ENCODE measurements at places on chromosomes 13 and 19.

DNA sequence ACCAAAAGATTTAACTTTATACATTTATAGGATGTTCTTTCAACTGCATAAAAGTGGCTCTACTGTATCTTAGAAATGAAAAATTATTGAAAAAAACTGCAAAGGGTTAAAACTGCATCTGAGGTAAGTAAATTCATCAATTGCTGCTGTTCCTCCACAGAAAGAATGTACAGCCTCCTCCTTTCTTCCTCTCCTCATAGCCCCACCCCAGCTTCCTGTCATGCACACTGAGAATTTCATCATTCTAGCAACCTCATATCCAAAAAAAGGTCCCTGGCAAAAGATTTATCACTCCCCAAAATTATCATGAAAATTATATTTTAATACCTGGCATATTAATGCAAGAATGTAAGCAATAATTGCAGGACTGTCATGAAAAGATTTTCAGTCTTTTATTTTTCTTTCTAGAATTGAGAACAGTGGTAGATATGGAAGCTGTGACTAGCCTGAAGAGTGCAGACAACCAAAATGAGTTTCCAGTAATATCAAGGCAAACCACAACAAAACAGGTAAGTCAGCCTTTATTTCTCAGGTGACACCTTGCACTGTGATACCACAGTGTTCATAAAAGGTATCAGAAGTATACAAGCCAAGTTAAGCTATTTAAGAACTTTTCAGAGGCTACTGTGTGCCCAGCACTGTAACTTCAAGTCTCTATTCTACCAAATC, 110.8 kb downstream of the SUCLA2 start:
- H3K4me3 ChIP-seq, result peak overlapping the region; percentile 29
- H3K27me3 ChIP-seq, result no peaks in the 10 kb centered on the region
- peak overlapping the region; percentile 82 for H3K27ac ChIP-seq
- peaks cover 8% of the 10 kb centered on the region for H3K4me1 ChIP-seq

DNA sequence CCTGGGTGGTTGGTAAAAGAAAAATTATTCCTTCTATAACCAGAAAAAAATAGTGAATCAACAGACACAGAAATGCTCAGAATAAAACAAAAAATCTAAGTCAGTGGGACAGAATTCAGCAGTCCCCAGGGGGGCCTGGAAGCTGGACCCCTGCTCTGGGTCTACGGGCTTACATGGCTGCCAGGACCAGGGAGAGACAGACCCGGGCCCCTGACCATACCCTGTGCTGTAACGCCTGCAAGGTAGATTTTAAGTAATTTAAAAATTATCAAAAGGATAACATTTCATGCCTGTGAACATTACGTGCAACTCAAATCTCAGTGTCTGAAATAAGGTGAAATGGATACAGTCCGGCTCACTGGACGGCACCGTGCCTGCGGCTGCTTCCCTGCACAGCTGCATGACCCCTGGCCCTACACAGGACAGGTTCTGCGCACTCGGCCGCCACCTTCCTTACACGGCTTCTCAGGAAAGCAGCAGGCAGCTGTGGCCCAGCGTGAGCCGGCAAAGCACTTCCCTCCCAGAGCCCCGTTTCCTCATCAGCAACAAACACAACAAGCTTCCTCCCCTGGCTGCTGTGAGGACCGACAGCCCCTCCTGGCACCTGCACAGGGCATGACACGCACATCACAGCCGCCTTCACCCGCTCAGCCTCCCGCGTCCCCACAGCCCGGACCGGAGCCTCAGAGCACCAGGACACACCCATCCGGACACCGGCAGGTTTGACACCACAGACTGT, 22.2 kb downstream of the RASA3 start:
- peak overlapping the region; percentile 84 for H3K4me3 ChIP-seq
- peaks cover 17% of the 10 kb centered on the region for H3K36me3 ChIP-seq
- no peaks in the 10 kb centered on the region for H3K27me3 ChIP-seq
- peak overlapping the region; percentile 96 for H3K27ac ChIP-seq

GRCh38 chr13:110424569-110425443, 117.7 kb downstream of the COL4A2 start:
- H3K4me1 ChIP-seq, result peaks cover 24% of the 10 kb centered on the region
- H3K4me3 ChIP-seq, result no peak overlapping the region
- no peaks in the 10 kb centered on the region for H3K36me3 ChIP-seq
- no peak overlapping the region for H3K27ac ChIP-seq
- DNase-seq, result no peak
- peaks cover 96% of the 10 kb centered on the region for H3K27me3 ChIP-seq

DNA sequence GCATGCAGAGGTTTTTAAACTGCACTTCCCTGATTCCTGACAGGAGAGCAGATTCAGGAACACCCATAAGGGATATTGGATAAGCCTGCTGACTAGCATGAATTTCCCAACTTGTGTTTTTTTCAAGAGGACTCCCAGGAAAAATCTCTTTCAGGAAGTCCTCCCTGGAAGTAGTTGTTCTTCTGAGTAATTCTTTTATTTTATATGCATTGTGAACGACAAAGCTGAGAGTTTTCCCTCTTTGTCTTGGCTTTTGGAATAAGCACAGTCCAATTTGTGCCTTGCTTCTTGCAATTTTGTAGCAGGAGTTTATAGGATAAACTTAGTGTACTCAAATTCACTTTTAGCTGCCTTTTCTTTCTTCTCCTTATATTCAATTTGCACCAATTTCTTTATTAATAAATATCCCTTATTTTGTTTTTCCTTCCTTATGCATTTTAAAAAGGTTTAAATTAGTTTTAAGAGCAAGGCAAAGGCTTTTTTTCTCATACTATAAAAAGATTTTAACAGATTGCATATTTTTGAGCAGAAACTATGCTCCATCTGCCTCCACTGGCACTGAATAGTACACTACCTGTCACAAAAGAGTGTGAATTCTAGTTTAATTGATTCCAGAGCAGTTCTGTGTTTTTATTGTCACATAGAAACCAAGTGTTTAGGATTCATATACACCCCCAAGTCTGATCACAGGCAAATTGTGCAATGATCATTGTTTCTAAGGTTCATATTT, 543.3 kb upstream of the SPRY2 start:
- no peaks in the 10 kb centered on the region for H3K36me3 ChIP-seq
- no peak for DNase-seq
- no peak overlapping the region for H3K4me3 ChIP-seq
- no peaks in the 10 kb centered on the region for H3K27me3 ChIP-seq

DNA sequence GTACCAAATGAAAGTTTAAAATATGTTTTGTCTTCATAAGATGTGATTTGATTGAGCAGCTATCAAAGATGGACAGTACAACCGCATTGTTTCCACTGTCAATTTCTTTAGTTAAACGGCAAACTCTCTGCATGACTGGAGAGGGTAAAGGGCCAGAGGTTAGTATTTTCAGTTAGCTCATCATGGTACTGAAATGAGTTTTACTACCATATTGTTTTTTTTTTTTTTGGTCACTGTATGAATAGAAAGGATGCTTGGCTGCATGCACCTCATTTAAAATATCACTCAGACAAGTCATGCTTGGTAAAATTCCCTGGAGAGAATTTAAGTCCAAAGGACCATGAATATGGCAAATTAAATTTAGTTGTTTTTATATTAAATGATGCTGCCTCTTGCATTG, 942.1 kb upstream of the SPRY2 start:
- H3K27ac ChIP-seq, result no peak overlapping the region
- no peaks in the 10 kb centered on the region for H3K27me3 ChIP-seq
- H3K4me3 ChIP-seq, result no peak overlapping the region
- DNase-seq, result no peak

- peaks cover 1% of the 10 kb centered on the region for H3K4me1 ChIP-seq
These were observed 168.6 kb downstream of the LACC1 start for GRCh38 chr13:44048326-44048725.

- no peak overlapping the region for H3K27ac ChIP-seq
- no peaks in the 10 kb centered on the region for H3K36me3 ChIP-seq
- no peak for DNase-seq
These were observed 178.9 kb downstream of the COL4A1 start for GRCh38 chr13:110127986-110128511.
